ENCODE measurements at places on chromosomes 5 and 9. TPM values are rescaled to one million over a fixed set of nuclear protein-coding genes. Genes with fewer than 3 reads are reported as not detected.

Gene SURF6
- total RNA-seq, result 24.1 TPM

Gene DAPK1
- total RNA-seq, result 139 TPM

DNA sequence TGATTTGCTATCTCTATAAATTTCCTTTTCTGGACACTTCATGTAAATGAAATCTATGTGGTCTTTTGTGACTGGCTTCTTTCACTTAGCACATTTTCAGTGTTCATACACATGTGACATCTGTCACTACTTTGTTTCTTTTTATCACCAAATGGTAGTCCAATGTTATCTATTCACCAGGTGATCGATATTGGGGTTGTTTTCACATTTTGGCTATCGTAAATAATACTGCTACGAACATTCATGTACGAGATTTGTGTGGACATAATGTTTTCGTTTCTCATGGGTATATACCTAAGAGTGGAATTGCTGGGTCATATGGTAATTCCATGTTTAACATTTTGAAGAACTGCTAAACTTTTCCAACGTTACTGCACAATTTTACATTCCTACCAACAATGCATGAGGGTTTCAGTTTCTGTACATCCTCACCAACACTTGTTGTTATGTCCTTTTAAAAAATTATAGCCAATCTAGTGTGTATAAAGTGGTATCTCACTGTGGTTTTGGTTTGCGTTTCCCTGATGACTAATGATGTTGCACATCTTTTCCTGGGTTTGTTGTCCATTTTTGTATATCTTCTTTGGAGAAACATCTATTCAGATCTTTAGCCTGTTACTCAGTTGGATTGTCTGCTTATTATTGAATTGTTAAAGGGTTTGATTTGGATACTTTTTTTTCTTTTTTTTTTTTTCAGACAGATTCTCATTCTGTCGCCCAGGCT, 263.0 kb downstream of the PDZD2 start:
- no peaks in the 10 kb centered on the region for H3K4me1 ChIP-seq
- no peak overlapping the region for H3K4me3 ChIP-seq
- no peak for DNase-seq
- H3K27ac ChIP-seq, result no peak overlapping the region

Gene INVS
- total RNA-seq, result 21.2 TPM

Gene TMEFF1
- 56.5 TPM for total RNA-seq

DNA sequence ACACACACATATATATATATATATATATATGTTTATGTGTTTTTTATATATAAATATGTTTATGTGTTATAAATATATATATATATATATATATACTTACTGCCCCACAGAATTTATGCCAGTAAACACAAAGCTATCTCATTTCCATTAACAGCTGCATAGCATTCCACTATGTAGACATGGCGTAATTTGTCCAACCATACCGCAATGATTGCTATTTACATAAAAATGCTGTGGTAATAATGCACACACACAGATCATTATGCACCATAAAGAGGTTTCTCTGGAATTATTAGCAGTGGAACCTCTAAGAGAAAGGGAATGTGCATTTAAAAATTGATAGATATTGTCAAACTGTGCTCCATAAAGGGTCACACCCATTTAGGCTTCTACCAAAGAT, 150.1 kb downstream of the CEP120 start:
- H3K27ac ChIP-seq, result no peak overlapping the region
- H3K4me1 ChIP-seq, result no peaks in the 10 kb centered on the region
- H3K36me3 ChIP-seq, result no peaks in the 10 kb centered on the region
- no peak for DNase-seq
- no peaks in the 10 kb centered on the region for H3K27me3 ChIP-seq

Gene C9orf50
- not detected for total RNA-seq

DNA sequence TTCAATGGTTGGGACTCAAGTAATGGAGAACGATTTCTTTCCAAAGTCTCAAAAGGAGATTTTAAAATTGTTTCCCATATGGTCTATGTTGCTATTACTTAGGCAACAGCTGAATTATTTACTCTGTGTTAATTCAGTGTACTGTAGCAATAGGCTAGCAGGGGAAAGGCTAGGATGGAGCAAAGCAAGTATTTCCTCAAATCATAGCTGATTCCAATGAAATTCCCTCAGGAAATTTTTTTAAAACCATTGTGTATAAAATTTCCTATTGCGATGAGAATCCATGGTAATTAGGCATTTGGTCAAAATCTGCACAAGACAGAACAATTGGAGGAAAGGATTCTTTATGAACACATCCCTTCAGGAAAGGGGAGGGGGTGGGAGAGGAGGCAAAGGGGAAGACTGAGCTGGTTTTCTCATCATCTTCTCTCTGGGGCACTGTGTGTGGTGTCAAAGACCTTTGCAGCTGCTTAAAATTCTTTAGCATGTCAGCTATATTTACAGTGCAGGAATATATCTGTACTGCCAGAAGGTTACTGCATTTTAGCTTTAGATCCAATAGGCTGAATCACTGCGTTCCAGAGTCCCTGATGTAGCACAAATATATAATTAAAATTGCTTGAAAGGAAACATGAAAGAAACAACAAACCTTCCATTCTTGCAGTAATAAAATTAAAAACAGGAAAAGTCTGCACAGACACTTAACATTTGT, 95.3 kb downstream of the ZNF608 start:
- DNase-seq, result no peak
- H3K36me3 ChIP-seq, result peaks cover 39% of the 10 kb centered on the region
- peak overlapping the region; percentile 90 for H3K27ac ChIP-seq
- H3K4me1 ChIP-seq, result peaks cover 30% of the 10 kb centered on the region

Gene ARL14EPL
- total RNA-seq, result not detected

Gene IFNA13
- total RNA-seq, result not detected

DNA sequence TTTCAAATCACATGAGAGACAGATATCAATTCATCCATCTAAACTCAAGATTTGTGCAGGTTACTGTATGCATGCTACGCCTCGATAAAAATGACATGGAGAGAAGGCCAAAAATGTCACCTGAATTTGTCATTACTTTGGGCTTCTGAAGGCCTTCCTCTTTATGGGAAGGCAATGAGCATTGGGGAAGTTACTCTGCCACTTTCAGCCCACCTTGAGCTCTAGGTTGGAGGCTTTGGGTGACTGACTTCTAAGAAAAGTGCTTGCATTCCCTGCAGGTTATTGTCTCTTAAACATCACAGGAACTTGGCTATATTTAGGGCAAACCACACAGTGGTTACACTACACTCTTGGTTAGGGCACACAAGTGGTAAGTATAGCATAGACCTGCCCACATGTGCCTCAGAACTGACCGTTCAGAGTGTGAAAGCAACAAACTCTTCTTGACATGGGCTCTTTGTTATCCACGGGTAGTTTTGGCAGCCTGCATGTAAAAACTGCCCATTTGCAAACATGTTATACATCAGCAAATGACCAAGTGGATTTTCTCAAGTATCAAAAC, 169.5 kb downstream of the ZNF608 start:
- H3K4me1 ChIP-seq, result peaks cover 16% of the 10 kb centered on the region

DNA sequence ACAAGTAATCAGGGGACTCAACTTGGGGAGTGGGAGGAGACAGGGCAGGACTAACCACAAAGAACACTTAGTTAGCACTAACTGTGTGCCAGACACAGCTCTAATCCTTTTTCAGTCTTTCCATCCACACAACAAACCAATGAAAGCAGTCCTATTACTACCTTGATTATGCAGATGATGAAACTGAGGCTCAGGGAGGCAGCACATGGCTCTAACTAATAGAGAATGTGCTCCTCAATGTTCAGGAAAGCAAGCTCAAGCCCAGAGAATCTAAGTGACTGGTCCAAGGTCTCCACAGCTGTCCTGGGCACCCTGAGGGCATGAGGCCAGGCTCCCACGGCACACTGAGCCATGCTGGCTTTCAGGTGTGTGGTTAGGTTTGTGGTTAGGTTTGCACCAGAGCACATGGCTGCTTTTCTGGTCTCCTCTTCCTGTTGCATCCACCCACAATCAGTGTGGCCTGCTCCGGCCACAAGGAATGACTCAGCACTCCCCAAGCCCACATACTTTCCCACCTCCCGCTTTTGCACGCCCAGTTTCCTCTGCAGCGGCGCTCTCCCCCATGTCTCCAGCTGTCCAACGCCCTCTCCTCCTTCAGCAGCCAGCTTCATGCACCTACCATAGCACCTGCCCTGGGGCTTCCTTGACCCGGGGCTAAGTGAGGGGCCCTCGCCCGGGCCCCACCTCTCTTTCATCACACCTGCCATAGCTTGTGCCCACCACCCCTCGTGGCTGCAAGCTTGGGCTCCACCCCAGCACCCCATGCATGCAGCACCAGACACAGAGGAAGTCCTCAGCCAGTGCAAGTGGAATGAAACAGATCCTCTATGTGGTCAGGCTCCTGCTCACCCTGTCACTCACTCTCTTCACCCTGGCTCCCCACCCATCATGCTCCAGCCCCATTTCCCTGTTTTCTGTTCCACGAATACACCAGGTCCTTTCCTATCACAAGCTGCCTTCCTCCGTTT, 133.1 kb downstream of the GABBR2 start:
- no peak overlapping the region for H3K27ac ChIP-seq
- DNase-seq, result peak; percentile 32
- H3K36me3 ChIP-seq, result no peaks in the 10 kb centered on the region
- no peaks in the 10 kb centered on the region for H3K4me1 ChIP-seq
- H3K4me3 ChIP-seq, result no peak overlapping the region

GRCh38 chr9:137051145-137051724, 2.6 kb downstream of the ENTPD2 start:
- H3K4me1 ChIP-seq, result no peaks in the 10 kb centered on the region
- H3K27me3 ChIP-seq, result peaks cover 81% of the 10 kb centered on the region
- H3K4me3 ChIP-seq, result no peak overlapping the region
- no peak for DNase-seq
- H3K27ac ChIP-seq, result no peak overlapping the region

Gene MAP1B
- 98.1 TPM for total RNA-seq

DNA sequence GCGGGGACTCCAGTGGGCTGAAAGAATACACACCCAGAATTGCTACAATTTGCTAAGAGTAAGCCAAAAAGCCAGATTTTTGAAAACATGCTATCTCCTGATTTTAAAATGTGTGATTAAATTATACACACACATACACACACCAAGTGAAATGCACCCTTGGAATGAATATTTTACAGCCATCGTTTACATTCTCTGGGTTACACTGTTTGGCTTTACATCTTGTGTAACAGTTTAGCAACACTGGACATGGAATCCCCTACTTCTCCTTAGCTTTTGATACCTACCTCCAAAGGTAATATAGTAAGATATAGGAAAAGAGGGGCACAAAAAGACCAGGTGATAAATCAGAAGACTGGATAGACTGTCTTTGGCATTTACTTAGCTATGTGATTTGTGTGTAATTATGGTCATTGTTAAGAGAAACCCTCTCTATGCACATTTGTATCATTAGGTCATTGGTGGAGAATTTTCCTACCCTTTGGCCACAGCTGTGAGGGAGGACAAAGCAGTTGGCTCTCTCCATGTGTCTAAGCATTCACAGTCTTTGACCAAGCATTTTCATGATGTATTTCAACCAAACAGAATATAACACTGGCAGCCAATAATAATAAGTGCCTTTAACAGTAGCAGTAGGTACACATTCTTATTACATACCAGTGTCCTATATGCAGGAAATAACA, 7.6 kb downstream of the SVEP1 start:
- no peak overlapping the region for H3K4me3 ChIP-seq
- H3K27me3 ChIP-seq, result peaks cover 13% of the 10 kb centered on the region
- DNase-seq, result no peak
- H3K4me1 ChIP-seq, result no peaks in the 10 kb centered on the region

DNA sequence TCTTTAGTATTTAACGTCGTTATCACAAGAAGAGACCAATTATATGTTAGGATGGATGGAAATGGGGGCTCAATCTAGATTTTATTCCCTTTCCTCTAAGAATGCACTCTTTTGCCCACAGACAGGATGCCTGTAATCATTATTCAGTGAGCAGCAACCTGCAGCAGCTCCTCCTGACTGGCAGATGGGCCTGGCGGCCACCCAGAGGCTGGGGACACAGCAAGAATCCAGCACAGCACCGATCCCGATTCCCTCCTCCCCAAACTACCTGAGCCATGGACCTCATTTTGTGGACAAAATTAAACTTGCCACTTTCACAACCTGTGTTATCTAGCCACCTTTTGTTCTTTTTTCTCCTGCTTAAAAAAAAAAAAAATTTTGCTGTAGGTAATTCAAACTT, 101.0 kb downstream of the USP20 start:
- no peak overlapping the region for H3K4me3 ChIP-seq
- H3K36me3 ChIP-seq, result peaks cover 3% of the 10 kb centered on the region
- no peaks in the 10 kb centered on the region for H3K4me1 ChIP-seq

DNA sequence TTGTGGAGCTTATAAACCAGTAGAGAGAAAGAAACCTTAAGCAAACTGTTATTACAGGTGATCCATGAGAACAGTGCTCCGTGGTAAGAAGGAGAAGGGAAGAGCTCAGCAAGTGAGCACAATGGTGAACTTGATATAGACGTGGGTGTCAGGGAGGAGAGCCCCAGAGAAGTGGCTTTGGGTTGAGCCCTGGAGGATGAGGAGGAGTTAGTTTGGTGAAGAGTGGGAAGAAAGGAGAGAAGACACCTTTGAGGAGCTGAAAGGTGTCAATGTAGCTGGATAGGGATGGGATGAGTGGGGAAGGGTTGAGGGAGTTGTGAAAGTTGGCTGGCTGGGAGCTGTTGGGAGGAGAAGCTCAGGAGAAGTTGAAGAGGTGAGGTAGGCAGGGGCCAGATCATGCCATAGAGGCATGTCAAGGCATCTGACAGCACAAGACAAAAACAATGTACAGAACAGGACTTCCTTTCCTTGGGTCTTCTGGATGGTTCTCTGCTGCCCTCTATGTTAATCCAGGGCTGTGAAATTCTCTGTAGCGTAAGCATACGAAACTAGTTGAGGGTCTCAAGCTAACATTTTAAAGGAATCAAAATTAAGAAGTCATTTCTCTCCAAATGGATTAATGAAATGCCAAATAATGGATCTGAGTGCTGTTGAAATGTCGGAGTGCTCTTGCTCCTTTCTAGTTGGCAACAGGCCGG, 501.9 kb downstream of the KDM4C start:
- peaks cover 58% of the 10 kb centered on the region for H3K27me3 ChIP-seq
- no peak overlapping the region for H3K27ac ChIP-seq
- no peak for DNase-seq
- H3K36me3 ChIP-seq, result no peaks in the 10 kb centered on the region

Gene STK32A
- total RNA-seq, result 35.3 TPM

Gene EIF4E1B
- 2.2 TPM for total RNA-seq

DNA sequence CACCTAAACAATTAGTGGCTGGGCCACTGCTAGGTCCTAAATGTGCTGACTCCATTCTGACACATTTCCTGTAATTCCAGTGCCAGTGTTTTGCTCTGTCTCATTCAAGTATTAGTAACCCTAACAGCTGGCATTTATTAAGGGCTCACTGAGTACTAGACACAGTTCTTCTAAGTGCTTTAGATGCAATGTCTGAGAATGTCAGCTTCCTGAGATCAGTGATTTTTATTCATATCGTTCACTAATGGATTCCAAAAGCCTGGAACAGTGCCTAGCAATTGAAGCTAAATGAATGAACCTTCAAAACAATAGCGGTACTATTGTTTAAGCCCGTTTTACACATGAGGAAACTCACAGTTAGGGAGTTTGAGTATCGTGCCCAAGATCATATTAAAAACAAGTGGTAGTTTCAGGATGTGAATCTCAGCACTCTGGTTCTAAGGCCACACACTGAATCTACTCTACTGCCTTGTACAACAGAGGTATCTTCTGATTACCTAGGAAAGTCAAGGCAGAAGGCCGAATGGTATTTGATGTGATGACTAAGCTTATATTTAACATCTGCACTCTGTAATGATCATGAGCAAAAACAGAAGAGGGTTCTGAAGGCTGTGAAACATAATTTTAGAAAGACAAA, 304.0 kb downstream of the PJA2 start:
- H3K4me1 ChIP-seq, result no peaks in the 10 kb centered on the region
- H3K36me3 ChIP-seq, result no peaks in the 10 kb centered on the region
- H3K27me3 ChIP-seq, result no peaks in the 10 kb centered on the region
- no peak overlapping the region for H3K4me3 ChIP-seq
